Germinal center (tissue), 1 donor: ENCODE measurements at places on chromosomes 7 and 10.

DNA sequence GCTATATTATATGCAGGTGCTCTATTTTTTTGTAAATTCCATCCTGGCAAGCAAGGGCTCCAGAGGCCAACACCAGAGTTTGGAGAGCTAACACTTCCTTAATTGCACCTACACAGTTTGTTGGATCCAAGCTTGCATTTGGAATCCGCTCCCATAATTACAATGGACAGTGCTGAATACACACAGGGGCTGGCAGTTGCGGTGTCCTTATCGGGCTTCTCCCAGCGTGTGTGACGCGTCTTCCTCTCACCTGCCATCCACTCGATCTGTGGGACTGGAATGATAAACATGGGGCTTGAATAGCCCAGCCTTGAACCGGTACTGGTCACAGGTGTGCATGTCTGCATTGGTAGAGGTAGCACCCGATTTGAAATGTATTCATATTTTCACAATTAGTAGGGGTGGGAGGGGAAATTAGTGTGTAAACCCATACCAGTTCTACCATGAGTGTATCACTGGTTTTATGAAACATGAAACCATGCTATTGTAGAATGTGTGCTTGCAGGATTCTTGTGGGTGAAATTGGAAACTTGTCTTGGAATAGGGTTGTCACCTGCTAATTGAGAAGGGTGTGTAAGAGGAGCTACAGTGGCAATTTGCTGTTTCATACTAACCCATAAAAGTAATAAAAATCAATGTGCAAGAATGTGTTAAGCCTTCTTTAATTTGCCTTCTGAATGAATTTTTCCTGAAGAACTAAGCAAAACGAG lies 316.5 kb downstream of the WDR11 start:
- no peak for DNase-seq

- peak; percentile 43 for DNase-seq
Measured at GRCh38 chr10:96287392-96288105, 16.2 kb upstream of the BLNK start.

- DNase-seq = no peak
Measured at GRCh38 chr10:116753759-116754158, 11.4 kb upstream of the HSPA12A start.

DNA sequence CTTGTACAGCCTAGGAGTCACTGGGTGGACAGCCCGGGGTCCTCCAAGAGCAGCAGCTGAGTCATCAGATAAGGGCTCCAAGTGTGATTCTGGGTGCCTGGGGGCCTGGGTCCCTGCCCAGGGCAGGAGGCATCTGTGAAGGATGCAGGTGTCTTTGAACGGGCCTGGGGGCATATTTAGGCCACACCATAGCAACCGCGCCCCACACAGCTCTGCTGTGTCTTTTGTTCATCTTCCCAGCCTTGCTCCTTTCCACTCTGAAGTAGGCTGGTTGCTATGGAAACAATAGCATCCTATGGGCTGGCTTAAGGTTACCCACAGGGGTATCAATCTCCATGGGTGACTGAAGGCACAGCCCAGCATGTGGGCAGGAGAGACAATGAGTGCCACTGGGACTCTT lies 324.7 kb downstream of the TCERG1L start:
- DNase-seq = no peak

- no peak for DNase-seq
Measured at GRCh38 chr7:109901926-109902325, 1189.0 kb upstream of the LRRN3 start.

- DNase-seq = no peak
Measured at GRCh38 chr10:121041906-121042305, 190.7 kb downstream of the WDR11 start.

- no peak for DNase-seq
Measured at GRCh38 chr7:150621376-150621775, 10.8 kb downstream of the GIMAP6 start.

- DNase-seq = no peak
Measured at GRCh38 chr10:43212043-43212721, 54.7 kb downstream of the RASGEF1A start.
